ENCODE measurements at places on chromosomes 3 and 15. TPM values are rescaled to one million over a fixed set of nuclear protein-coding genes. Genes with fewer than 3 reads are reported as not detected.

Gene TNNC1
- 6.6 TPM for total RNA-seq

Gene SLC24A5
- not detected for total RNA-seq

Gene GMNC
- not detected for total RNA-seq

Gene LARP6
- 0.31 TPM for total RNA-seq

Gene CATSPER2
- total RNA-seq, result 3.0 TPM

Gene VIPR1
- total RNA-seq, result 66.8 TPM

Gene ACOX2
- total RNA-seq, result not detected

Gene RNF13
- total RNA-seq, result 44.1 TPM

Gene TMEM40
- total RNA-seq, result not detected

DNA sequence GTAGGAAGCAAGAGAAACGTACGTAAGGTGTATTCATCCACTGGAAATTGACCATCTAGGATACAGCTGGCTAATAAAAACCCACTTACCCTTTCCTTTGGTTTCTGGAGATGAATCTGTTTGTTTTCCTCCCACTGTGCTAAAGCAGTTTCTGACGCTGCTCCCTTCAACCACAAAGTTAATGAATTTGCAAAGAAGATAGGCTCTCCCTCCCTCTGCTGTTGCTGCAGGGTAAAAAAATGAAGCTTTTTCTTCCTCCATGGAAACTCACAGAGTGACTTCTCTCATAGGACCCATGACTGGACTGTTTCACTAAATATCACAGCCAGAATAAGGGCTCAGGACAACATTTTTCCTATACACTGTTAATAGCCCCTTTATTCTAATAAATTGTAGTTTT, 172.1 kb upstream of the LRRN1 start:
- no peak for DNase-seq

- DNase-seq, result no peak
These were observed 10.9 kb downstream of the ATG3 start for GRCh38 chr3:112550859-112551258.

DNA sequence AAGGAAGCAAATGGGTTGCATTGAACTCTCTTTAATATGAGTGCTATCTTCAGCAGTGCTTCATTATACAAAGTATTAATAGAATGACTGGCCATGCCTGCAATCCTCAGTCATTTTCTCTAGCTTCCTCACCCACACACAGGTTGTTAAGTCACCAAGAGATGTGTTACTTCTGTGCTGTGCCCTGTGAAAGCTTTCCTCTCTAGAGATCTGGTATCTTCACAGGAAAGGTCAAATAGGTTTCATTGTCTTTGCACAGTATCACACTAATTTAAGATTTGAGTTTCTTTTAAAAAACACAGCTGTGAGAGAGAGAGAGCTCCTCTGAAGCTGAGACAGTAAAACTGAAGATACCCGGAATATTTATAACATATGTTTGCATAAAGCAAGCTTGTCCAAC, 278.6 kb downstream of the CNTN4 start:
- no peak for DNase-seq

DNA sequence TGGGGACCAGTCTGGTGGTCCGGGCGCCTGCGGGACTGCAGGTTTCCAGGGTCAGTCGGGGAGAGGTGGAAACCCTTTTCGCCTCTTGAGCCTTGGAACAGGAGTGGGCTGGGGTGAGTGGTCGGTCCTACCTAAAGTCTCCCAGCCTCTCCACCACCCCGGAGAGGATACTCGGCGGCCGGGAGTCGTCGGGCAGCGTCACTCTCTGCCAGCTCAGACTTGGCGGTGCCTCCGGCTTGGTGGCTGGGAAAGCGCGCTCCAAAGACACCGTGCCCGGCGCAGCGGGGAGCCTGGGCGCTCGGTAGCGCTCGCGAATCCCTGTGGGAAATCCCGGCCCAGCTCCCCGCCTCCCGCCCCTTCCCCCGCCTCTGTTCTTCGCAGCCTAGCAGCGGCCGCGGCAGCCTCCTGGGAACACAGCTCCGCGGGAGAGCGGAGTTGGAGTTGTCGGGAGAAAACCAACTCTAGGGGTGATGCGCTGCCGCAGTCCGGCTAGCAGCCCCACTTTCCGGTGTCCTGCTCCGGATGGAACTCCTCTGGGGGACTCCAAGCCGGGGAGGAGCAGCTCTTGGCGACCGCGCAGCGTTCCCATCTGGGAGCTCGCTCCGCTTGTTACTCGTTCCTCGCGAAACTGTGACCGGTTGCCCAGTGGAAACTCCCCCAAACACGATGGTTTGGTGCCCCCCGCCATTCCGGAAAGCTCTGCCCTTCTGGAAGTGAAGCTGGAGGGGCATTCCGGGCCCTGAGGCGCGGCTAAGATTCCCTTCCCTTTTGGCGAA, 1.4 kb downstream of the EPHB1 start:
- no peak for DNase-seq

DNA sequence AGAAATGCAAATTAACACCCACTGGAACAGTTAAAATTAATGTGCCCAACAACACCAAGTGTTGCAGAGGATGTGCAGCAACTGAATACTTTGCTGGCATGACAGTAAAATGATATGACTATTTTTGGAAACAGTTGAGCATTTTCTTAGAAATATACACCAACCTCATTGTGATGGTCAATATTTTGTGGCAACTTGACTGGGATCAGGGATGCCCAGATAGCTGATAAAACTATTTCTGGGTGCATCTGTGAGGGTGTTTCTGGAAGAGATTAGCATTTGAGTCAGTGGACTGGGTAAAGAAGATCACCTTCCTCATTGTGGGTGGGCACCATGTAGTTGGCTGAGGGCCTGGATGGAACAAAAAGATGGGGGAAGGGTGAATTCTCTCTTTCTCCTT, 57.9 kb downstream of the RPLP1 start:
- no peak for DNase-seq

- no peak for DNase-seq
These were observed 48.0 kb upstream of the RAB6B start for GRCh38 chr3:133943639-133944141.

- DNase-seq, result no peak
These were observed 3.7 kb downstream of the EHD4 start for GRCh38 chr15:41968701-41969100.

- DNase-seq, result no peak
These were observed 27.8 kb downstream of the CHP1 start for GRCh38 chr15:41258750-41259471.

DNA sequence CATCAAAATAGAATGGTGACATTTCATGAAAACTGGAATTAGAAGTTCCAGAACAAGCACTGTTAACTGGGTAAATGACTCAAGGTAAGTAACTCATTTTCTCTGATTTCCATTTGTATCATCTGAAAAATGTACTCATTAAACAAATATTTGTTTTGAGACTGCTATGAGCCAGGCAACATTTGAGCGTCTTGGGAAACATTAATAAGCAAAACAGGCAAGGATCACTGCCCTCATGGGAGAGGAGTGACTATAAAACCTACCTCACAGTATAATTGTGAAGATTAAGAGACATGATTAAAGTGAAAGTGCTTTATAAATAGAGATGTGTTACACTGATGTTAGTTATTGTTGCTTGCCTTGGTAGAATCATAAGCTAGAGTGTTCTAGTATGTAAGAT, 711.8 kb upstream of the UBE2E2 start:
- DNase-seq, result no peak

- no peak for DNase-seq
These were observed 4.1 kb upstream of the SKOR1 start for GRCh38 chr15:67820992-67821783.

DNA sequence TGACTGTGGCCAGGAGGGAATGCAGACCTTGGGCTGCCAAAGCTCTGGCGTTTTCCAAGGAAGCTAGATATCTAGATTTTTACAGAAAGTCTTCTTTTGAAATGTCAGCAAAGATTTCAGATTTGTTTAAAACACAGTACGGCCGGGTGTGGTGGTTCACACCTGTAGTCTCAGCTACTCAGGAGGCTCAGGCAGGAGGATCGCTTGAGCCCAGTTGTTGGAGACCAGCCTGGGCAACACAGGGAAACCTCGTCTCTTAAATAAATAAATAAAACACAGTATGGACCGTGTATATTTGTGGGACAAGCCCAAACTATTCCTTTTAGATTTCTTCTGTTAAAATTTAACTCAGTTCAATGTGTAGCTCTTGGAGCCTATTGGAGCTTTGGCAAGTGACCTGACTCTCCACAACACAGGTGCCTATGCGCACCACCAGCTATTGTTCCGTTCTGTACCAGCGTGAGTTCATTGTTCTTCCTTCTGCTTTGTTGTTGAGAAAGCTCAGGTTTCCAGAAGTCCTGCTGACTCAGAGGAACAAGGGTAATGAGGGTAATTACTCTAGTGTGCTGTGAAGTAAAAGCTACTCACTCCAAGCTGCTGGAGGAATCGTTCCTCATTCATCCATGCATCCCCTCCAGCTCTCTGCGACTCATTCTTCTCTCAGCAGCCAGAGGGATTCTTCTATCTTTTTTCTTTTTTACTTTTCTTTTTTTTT, 73.1 kb upstream of the SLC6A6 start:
- DNase-seq, result no peak

DNA sequence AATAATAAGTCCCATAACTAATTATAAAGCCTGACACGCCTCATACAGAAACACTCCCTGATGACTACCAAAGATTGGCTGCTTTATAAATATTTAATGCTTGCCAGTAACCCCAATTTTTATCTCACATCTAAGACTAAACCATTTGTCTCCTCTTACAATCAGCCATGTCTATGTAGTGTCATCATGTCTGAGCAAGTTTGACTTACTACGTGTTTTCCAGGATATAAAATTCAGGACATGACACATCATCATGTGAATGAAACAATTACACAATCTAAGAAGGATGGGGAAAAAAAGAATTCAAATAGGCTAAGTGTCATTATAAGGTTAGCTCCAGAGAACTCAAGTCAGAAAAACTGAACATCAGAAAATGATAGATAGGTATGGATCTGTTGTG, 208.7 kb downstream of the MECOM start:
- DNase-seq, result no peak

GRCh38 chr3:133949438-133949837, 53.8 kb upstream of the RAB6B start:
- no peak for DNase-seq

DNA sequence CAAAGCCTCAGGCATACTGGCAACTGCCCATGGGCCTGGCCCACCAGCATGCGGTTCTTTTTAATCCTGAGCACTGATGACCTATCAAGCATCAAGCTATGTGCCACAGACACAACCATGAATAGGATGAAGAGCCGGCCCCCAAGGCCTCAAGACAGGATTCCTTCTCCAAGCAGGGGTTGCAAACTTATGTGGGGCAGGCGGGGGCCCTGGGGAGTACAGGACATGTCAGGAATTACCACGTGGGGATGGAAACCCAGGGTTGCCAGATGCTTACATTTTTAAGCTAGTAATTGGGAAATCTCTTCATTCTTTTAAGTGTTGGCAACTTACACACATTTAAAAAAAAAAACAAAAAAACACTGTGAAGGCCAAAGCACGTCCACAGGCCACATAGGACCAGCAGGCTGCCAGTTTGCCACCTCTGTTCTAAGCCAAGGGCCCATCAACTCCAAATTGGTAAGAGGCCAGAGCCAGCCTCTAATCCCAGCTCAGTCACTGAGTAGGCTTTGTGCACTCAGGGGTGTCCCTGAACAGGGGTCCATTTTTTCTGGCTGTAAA, 32.8 kb downstream of the BDH1 start:
- no peak for DNase-seq

GRCh38 chr3:4395448-4395847, 71.6 kb downstream of the SUMF1 start:
- no peak for DNase-seq

- DNase-seq, result no peak
These were observed 599.2 kb upstream of the ROBO1 start for GRCh38 chr3:80366808-80367548.

GRCh38 chr3:42498791-42499477, 3.5 kb upstream of the VIPR1 start:
- DNase-seq, result no peak

DNA sequence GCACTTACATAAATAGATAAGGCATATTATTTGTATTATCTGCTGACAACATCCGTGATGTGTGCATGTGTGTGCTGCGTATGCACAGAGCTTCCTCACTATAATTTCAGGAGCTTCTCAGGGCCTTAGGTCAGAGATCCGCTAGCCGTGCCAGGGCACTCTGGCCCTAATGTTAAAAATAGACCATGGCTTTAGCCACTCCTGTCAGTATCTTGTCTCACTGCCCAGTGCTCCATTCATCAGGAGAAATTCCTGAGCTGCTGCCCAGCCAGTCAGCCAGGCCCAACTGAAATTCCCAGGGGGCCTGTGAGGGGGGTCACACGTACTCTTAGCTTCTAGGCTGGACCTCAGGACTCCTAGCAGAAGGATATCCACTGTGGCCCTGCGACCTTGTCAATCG, 70.0 kb upstream of the ABHD2 start:
- DNase-seq, result no peak

DNA sequence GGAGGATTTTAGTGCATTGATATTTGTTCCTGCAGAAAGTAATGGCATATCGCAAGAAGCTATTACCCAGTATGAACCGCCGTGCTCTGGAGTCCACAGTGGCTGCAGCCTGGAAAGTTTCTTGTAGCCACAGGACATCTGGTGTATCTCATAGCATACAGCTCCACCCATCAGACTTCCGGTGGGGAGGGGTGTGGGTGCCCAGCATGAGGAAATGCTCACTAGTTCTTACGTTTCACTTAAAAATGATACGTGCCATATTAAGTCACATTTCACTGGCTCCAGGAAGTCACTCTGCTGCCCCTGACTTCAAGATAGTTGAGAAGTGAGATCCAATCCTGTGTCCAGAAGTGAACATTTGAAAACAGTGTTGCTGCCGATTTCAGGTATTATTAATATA, 990.4 kb downstream of the GBE1 start:
- DNase-seq, result no peak

DNA sequence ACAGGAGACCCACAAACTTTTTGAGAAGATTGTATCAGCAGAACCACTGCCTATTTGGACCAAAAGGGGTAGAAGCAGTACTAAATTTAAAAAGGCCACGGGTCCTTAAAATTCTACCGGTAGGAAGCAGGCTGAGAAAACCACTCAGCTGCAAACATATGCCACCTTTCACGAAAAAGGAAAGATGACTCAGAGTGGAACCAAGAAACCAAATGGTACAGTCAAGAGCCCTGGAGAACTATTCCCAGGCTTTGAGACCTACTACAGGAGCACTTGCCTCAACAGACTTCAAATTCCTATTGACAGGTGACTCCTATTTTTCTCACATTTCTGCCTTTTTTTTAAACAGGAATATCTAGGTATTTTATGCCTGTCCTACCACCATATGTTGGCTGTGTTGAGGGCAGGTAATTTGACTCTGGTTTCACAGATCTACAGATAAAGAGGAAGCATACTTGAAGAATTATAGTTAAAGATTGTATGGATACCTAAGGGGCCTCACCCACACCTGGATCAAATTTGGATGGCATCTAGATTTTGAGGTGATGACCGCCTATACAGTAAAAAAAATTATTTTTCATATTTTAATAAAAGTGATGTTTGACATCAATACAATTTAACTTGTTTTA, 10.1 kb downstream of the GOLIM4 start:
- no peak for DNase-seq

- no peak for DNase-seq
These were observed 181.2 kb upstream of the TTC14 start for GRCh38 chr3:180420804-180421203.

DNA sequence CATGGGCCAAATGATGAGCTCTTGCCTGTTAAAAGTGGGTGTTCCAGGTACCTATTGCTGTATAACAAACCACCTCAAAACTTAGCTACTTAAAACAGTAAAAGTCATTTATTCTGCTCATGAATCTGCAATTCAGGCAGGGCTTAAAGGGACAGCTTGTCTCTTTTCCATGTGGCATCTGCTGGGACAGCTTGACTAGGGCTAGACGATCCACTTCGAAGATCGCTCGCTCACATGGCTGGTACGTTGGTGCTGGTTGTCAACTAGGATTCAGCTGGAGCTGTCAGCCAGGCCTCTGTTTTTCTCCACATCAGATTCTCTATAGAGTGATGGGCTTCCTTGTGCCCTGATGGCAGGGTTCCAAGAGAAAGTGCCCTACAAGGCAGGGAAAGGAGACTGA, 581.3 kb downstream of the NTRK3 start:
- DNase-seq, result no peak
